ENCODE measurements at places on chromosomes 3 and 15.

- DNase-seq: peak; percentile 20
Observed at GRCh38 chr3:183247011-183247589, 6.0 kb upstream of the B3GNT5 start.

DNA sequence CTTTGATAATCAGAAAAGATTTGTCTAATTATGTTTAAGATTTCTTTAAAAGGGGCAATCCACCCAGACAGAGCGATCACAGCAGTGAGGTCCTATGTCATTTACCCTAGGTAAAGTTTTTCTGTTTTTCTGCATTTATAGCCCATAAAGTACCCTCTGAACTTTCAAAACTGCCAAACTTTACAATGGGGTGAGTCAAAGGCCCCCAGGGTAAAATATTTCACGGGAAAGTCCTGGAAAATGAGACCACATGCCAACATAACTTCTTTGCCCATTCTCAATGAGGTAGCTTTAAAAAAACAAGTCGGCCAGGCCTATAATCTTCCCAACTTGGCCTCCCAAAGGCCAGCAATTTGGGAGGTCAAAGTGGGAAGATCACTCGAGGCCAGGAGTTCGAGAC lies 53.0 kb downstream of the SUCLG2 start:
- peak; percentile 89 for DNase-seq

DNA sequence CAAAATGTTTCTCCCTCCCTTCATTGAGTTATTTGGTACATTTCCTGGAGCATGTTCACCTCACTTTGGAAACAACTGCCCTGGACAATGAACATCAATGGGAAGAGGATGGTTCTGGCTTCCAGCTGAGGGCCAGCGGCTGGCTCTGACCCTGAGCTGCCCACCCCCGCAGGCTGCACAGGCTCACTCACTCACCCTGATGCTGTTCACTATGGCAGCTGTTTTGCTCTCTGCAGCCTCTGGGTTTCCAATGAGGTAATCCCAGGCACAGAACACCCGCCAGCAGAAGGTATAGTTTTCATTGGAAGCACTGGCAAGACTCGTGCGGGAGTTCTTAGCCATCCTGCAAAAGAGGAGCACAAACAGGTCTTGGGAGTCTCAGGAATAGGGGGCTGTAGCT lies 17.8 kb downstream of the TMC3 start:
- no peak for DNase-seq

GRCh38 chr3:114685161-114685560 lies 391.3 kb downstream of the TIGIT start:
- DNase-seq: no peak

GRCh38 chr3:50554553-50554952 lies 13.0 kb downstream of the C3orf18 start:
- no peak for DNase-seq

DNA sequence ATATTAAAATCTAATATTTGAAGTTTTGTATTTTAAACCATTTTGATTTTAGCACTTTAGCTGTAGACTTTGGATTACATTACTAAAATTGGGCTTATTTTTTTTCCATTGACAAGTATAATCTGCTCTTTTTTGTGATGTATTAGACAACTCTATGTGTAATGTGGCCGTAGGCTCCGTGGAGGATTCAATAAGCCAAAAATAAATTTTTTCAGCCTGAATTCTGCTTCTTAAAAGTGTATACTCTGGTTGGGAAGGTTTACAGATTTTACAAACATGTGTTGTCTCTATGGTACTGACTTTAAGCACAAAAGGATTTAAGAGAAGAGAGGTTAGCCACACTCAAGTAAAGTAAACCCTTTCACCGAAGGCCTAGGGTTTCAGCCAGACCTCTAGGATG lies 110.8 kb downstream of the PLCL2 start:
- no peak for DNase-seq

GRCh38 chr3:144039661-144040060 lies 68.0 kb downstream of the DIPK2A start:
- DNase-seq: no peak

DNA sequence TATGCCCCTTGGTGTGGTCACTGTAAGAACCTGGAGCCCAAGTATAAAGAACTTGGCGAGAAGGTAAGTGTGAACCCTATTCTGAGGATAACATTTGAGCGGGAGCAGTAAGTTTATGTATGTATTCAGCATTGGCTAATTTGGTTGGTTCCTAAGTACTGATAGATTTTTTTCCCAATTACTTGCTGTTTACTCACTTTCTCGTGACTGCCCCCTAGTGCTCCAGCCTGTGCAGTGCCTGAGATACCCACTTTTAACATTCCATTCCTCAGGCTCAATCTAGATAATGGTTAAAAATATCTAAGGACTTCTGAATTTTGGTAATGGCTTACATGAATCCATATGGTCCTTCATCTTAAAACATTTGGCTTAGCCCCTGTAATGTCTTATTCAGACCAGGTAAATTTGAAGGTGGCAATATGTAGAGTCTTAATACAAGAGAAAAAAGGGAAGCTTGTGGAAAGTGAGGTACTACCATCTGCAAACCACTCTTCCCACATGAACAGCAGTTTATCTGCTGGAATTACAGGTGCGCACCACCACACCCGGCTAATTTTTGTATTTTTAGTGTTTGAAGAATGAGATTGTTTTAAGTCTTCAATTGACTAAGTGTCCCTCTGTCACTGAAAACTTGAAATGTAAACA lies 7.1 kb downstream of the ELL3 start:
- peak; percentile 59 for DNase-seq

GRCh38 chr3:55909373-55909772 lies 422.3 kb upstream of the WNT5A start:
- DNase-seq: no peak

DNA sequence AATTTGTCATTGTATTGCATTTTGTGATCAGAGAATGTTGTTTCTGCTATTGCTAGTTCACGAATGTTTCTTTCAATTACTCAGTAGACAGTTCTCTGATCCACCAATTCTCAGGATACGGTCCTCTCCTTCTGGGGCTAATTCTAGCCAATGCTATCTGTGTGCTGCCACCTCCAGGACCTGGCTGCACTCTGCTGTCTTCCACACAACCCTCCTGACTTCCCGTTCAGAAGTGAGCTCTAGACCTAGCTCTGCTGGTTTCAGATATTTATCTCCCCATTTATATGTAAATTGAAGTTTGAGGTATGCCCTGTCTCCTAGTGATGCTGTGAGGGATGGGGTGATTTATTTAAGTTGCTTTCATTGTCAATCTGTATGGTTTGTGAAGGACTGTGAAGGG lies 21.7 kb upstream of the UBL7 start:
- no peak for DNase-seq

- DNase-seq: no peak
Observed at GRCh38 chr3:40465456-40465855, 8.3 kb downstream of the RPL14 start.

DNA sequence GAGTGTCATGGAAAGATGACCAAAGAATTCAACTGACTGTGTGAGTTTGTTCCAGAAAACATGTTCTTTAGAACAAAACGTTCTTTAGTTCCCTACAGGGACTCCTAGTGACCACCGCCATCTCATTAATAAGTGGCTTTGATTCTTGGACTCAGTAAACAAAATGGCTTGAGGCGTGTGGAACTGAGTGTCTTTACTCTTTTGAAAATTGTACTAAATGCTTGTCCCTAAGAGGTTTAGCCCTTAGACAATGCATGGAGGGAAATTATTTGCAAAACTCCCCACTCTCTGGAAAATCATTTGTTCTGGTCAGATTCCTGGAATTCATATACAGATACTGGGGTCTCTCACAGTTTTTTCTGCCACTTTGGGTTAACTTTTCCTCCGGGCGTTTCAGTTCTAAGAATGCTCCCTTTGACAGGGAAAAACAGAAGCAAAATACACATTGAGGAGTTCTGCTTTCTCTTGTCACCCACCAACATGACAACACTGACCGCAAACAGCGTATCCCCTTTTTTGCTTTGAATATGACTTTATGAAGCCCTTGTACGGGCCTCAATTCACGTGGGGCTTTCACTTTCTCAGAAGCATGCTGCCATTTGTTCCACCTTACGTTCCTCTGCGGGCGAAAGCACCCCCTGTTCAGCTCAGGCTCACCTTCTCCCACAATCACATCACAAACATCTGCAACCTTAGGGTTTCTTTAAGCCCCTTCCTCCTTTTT lies 15.3 kb upstream of the NRROS start:
- no peak for DNase-seq

DNA sequence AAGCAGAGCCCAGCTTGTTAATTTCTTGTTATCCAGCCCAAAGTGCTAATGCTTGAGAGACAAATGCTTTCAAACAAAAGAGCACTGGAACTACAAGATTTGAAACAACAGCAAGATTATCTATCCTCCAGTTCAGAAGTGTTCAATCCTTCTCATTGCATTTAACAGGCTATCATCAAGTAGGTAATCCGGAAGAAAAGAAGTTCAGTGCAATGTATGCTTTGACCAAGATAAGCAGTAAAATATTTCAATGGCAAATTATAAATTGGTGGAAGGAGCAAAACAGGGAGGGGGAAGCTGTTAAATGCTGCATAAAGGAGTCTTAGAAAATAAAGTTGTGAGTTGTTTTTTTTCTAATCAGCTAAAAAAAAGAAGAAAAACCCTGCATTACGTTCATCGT lies 8.8 kb downstream of the LRIG1 start:
- DNase-seq: no peak

- no peak for DNase-seq
Observed at GRCh38 chr3:42632146-42632545, 21.4 kb upstream of the ZBTB47 start.

DNA sequence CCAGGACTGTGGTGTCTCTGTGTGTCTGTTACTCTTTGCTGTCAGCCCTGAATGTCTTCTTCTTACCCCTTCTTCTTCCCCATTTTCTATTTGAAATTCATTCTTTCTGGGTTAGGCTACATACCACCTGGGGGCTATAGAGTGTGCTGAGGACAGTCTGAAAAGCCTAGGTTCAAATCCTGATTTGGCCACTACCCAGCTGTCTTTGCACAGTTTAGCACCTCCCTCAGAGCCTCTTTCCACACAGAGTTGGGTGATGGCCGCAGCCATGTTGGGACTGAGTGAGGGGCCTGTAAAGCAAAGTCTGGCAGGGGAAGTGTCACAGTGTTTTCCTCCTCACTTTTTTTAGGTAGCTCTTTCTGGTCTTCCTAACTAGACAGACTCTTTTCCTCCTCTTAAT lies 113.7 kb downstream of the CHCHD6 start:
- DNase-seq: no peak

DNA sequence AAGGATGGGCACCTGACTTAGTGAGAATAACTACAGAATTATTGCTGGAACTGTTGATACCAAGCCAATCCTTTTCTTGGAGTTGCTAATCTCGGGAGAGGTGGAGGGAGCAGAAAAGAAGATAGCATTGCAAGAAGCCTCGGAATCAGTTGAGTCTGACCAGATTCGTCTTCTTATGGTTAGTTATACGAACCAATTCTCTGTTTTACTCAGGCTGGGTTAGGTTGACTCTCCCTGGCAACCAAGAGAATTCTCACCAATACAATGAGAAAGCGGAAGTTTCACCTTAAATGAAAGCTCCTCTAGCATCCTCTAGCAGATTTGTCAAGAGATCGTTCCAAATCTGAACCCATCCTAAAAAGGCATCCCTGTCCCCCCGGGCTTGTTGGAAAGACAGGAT lies 43.5 kb upstream of the UBE2E1 start:
- DNase-seq: no peak

DNA sequence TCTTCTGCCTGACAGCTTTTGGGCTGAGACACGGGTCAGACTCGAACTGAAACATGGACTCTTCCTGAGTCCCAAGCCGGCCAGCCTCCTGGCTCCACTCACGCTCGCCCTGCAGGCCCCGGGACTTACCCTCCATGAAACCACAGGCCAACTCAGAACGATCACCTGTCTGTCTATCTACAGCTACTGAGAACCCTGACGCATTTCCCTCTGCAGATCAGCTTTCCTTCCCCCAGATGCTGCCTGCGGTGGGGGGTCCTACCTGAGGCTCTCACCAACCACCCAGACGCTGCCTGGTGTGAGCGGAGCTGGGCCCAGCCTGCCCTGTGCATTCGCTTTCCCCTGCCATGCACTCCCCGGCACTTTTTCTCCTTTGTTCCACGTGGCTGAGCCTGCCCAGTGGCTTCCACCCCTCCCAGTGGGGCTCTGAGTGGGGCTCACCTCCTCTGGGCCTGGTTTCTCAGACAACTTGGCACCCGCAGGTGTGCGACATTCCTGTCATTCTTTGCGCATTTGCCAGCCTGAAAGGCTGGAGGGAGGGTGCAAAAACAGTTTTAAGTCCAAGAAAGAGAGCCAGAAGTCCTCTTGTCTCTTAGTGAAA lies 60.2 kb downstream of the PLXNA1 start:
- no peak for DNase-seq

GRCh38 chr15:97804950-97805349 lies 155.6 kb upstream of the ARRDC4 start:
- no peak for DNase-seq

GRCh38 chr15:28967066-28967465 lies 81.3 kb downstream of the APBA2 start:
- no peak for DNase-seq

- peak; percentile 86 for DNase-seq
Observed at GRCh38 chr15:56805466-56806147, 72.3 kb upstream of the ZNF280D start.

DNA sequence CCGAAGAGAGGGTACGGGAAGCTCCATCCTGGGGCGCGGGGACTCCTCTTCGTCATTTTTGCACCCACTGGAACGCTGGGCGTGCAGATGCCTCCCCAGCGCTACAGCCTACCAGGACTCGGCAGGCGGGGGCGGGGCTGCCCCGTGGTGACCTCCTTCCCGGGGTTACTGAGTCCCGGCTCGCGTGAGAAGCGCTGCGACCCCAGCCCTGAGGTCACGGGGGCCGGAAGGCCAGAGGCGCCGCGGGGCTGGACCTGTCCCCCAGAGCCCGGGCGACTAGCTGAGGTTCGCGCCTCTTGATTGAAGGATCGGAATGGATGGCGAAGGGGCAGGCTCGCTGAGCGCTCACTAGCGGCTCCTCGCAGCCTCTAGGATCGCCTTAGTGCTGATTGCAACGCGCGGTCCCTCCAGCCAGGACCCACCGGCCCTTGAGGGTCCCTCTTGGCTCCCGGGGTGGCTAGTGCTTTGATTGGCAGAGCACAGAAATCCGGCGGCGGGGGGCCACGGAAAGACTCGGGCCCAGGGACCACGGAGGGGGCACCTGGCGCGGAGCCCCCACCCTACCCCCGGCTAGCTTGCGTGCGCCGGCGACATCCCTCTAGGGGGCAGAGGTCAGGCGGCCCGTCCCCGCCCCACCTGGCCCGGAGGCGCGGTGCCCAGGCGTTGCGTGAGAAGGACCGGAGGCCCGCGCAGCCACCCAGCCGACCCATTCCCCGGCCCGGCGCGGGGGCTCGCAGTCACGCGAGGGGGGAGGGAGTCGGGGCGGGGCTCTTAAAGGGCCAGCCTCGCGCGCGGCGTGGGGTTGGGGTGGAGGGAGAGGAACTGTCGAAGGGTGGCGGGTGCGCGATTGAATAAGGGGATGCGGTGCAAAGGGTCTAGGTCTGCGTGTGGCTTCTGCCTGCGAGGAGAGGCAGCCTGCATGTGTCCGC lies 781 bp upstream of the CYP1A1 start:
- peak; percentile 55 for DNase-seq

- DNase-seq: peak; percentile 80
Observed at GRCh38 chr3:59426821-59427565, 377.2 kb upstream of the CFAP20DC start.

GRCh38 chr3:51710631-51711351 lies 3.9 kb downstream of the GRM2 start:
- no peak for DNase-seq
